ENCODE measurements at places on chromosomes 6 and 20. TPM values are rescaled to one million over a fixed set of nuclear protein-coding genes. Genes with fewer than 3 reads are reported as not detected.

LY86 gene
- polyA plus RNA-seq = 9.8 TPM

IL17F gene
- polyA plus RNA-seq = 0.08 TPM

CNKSR3 gene
- polyA plus RNA-seq = 13.0 TPM

TSBP1 gene
- not detected for polyA plus RNA-seq

ZC2HC1B gene
- polyA plus RNA-seq = not detected

All from lung (tissue), 17 donors.